Activated naive CD4-positive, alpha-beta T cell treated with anti-CD3 and anti-CD28 coated beads, Interleukin-2, amount 50 U/mL, for 72 hours (primary cell): ENCODE measurements at places on chromosomes 3 and 15.
A peak's percentile ranks its signal among the peaks of the same experiment; 100 is the strongest.

- no peak for DNase-seq
Observed at GRCh38 chr3:124552224-124552623, 178.0 kb upstream of the UMPS start.

- no peak for DNase-seq
Observed at GRCh38 chr3:71998995-71999673, 214.2 kb upstream of the PROK2 start.

- peak; percentile 17 for DNase-seq
Observed at GRCh38 chr3:11155341-11156025, 1.2 kb downstream of the HRH1 start.

- no peak for DNase-seq
Observed at GRCh38 chr3:196163666-196164493, 47.3 kb downstream of the ZDHHC19 start.

DNA sequence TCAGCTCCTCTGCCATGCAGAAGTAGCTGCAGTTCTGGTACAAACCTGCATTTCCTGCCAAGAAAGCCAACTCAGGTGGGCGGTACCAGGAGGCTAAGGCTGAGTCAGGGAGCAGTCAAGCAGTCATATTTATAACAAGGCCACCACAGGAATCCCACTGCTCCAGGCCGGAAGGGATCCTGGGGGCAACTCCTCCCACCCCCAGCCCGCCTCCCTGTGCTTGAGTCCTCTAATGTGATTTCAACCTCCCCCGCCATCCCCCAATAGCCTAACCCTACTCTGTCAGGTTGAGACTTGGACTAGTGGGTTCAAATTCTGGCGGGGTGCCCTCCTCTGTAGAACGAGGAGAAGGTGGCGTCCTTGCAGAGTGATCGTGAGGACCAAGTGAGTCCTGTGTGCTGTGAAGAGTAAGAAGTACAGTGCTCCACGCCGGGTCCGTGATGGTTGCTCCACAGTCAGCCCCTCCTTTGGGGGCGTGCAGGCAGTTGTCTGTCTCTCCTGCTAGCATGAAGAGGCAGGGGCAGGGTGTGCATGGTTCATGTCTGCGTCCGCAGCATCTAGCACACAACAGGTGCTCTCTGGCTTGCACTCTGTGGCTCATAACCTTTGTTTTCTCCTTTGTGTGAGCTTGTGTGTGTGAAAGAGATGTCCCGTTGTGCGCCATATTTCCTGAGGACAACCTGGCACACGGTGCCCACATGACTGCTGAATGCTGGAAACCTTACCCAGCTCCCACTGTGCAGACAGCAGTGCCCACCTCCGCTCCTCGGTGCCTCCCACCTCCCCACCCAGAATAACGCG is 78.3 kb downstream of the SMAD6 start:
- DNase-seq, result no peak

DNA sequence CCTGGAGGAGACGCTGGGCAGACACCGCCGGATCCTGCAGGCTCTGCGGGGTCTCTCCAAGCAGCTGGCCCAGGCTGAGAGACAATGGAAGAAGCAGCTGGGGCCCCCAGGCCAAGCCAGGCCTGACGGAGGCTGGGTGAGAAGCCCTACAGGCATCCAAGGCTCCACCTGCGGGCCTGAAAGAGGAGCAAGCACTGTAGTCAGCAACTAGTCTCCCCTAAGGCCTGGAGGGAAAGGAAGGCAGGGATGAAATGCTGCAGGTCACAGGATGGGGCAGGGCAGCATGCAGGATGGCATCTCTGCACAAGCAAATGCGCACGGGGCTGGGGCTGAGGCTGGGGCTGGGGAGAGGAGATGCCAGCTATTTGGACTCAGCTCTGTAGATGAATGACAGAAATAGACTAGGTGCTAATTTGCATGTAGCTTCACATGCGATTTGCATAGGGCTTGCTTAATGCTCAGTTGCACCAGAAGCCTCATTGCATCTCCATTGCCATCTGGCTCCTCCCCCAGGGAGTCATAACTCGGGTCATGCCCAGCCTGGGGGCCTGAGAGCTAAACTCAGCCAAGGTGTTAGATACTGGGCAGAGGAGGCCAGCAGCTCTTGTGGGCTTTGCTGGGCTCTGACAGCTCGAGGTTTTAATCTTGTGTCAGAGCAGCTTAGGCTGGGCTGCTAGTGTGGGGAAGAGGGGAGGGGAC is 5.2 kb upstream of the CPLX3 start:
- no peak for DNase-seq

DNA sequence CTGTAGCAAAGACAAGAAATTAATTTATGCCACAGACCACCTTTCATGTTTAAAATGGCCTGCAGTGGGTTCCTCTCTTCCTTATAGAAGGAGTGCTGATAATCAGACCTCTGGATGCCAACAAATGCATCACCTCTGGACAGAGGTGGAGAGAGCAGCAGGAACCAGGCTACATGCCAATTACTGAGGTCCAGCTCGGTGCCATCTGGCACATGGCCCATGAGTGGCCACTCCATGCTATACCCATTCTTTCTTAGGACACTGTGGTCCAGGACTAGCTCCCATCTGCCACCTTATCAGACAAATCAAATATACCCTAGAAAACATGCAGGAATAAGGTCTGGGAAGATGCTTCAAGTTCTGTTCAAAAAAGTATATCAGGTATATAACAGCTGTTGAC is 60.7 kb downstream of the TBC1D2B start:
- DNase-seq, result no peak

- DNase-seq, result no peak
Observed at GRCh38 chr3:159828542-159828943, 160.1 kb upstream of the IL12A start.

DNA sequence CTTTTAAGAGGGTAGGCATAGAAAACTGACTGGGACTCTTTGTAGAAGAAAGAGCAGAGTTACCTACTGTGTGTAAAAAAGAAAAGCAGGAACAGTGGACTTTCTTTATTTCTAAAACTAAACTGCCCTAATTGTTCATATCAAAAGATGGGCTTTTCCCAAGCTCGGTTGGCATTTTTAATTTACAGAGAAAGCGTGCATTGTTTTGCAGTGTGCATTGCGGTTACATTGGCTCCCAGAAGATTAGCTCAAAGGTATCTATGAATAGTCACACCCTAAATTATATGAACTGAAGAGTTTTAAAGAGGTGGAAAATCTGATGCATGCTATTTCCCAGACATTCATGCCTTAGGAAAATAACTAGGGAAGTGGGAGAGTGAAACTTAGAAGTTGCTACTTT is 36.5 kb downstream of the MITF start:
- DNase-seq, result no peak

- no peak for DNase-seq
Observed at GRCh38 chr3:14344351-14344750, 58.1 kb upstream of the SLC6A6 start.

GRCh38 chr15:59550956-59551355 is 60.6 kb upstream of the GCNT3 start:
- no peak for DNase-seq

DNA sequence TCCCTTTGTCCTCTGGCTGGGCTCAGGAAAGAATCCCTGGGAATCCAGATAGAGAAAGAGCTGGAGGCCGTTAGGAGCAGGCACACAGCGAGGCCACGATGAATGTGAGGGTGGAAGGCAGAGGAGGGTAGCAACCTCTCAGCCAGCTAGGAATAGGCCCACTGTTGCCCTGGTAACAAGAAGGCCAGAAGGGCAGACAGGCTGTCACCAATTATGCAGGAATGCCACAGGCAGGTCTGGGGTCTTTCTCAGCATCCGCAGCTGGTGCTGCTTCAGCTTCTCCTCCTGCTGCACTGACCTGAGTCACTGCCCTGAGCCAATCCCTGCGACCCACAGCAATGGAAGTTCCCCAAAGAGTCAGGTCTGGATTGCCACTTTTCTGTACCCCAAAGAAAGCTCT is 62.8 kb upstream of the C3orf80 start:
- no peak for DNase-seq

GRCh38 chr3:85164436-85164835 is 205.6 kb downstream of the CADM2 start:
- DNase-seq, result no peak

GRCh38 chr15:78243491-78243941 is 9.2 kb upstream of the ACSBG1 start:
- DNase-seq, result no peak

- DNase-seq, result no peak
Observed at GRCh38 chr3:72890166-72890925, 2.5 kb downstream of the GXYLT2 start.

DNA sequence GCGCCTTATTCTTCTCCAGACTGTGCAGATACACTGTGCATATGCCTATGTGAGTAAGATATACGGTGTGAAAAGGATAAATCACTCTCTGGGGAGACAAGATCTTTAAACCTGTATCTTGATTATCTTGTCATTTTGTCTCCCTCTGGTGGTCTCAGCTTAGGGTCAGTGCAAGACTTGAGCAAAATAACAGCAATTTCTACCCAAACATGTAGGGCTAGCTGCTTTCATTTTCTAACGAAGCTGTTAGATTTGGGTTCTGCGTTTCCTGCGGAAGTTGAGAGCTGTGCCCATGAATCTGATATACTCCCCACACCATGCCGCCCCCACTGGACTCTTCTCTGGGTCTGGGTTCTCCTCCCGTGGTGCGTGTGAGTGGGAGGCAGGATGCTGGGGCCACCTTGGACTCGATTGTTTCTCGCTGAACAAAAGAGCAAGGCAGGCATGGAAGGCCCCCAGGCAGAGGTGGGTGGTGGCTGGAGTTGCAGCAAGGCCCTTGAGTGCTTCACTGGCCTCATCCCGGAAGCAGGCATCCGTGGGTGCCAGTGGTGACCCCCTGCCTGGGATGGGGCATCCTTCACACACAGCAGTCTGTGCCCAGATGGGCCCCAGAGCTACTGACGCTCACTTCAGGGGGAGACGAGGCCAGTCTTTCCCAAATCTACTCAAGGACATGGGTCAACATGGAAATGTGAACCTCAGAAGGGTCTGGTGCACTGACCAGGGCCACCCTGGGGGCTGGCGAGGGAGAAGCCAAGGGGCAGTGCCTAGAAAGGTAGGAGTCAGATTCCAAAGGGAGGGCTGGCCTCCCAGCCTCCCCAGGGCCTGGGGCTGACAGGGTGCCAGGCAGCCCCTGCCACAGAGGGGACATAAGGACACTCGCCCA is 179.6 kb downstream of the NSMCE3 start:
- no peak for DNase-seq

DNA sequence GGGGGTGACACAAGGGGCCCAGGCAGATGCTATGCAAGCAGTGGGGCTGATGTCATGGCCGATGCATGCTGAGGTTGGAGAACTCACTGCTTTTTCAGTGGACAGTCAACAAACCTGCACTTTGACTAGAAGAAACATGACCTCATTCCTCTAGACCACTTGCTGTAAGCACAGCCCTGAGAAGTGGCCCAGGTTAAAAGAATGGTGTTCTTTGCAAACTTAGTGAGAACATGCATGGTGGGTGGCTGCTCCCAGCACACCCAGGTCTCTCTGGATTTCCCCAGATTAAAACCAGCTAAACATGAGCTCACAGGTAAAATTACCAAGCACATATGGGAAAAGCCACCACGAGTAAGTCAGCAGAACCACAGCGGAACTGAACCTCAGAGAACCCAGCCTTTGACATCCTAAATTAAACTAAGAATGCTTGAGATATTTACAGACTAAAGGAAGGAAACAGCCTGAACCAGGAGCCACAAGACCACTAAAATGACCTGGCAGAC is 15.5 kb downstream of the DLEC1 start:
- no peak for DNase-seq

DNA sequence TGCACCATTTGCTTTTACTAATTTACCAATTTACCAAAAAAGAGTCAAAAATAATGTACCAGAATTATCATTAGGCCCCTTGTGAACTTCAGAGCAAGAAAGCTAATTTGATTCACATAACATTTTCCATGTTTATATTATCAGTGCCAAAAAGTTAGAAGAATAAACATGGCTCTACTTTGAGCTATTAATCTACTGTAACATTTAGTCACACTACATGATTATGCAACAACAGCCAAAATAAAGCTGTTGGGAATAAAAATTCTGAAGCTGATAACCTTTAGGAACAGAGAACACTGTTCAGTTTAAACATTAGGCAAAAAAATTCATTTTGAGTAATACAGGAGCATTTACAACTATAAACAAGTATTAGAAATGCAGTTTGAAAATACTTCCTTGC is 63.6 kb downstream of the PROS1 start:
- no peak for DNase-seq

DNA sequence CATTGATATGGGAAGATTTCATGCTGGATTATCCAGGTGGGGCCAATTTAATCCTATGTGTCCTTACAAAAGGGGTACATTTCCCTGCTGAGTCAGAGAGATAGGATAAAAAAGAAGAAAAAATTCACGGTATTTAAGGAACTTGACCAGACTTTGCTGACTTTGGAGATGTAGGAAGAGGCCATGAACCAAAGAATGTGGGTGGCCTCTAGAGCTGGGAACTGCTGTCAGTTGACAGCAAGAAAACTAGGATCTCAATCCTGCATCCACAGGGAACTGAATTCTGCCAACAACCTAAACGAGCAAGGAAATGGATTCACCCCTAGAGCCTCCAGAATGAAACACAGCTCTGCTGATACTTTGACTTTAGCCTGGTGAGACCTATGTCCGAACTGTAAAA is 148.1 kb upstream of the SLC24A5 start:
- DNase-seq, result no peak

- DNase-seq, result no peak
Observed at GRCh38 chr3:115169808-115170207, 22.7 kb upstream of the ZBTB20 start.

- no peak for DNase-seq
Observed at GRCh38 chr3:31573036-31573779, 40.5 kb downstream of the STT3B start.

DNA sequence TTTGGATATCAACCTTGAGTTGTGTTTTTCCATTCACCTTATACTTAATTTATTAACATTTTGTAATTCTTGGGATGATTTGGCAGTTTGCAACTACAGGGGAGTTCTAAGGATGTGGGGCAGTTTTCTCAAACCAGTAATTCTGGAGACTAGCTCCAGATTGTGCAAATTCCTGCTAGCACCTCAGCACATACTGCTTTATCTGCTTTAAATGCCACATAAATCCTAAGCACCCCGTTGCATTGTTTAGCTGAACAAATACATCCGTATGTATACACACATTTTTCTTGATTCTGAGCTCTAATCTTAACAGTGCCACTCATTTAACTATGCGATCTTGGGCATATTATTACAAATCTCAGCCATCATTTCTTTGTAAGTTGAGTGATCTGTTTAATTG is 16.9 kb upstream of the UTS2B start:
- DNase-seq, result no peak

DNA sequence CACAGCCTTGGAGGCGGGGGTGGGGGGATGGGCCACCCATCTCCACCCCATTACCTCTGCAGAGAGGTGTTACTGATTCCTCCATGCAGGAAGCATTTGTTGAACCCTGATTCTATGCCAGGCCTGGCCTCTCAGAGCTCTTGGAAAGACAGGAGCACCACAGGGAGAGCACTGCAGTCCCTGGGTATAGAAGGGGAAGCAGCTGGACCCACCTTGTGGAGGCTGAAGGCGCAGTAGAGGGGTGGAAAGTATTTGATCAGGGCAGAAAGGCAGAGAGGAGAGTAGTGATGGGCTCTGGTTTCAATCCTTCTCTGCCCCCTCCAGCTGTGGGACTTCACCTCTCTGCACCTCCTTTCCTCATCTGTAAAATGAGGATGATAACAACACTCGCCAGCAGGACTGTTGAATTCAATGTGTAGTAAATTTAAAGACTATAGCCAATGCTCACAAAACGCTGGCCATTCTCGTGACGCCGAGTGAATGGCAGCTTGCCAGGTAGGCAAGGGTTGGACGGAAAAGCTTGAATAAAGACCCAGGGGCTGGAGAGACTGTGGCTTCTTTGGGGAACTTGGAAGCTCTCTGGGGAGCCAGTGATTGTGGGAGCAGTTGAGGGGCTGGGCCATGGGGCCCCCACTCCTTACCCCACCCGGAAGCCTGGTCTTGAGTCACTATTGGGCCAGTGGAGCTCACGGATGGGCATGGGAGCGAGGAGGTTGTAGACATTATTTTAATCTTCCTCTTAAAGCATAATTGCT is 8.0 kb upstream of the CCDC33 start:
- no peak for DNase-seq
